GM12892 (cell line): ENCODE measurements at places on chromosomes 4 and X.
A peak's percentile ranks its signal among the peaks of the same experiment; 100 is the strongest.

DNA sequence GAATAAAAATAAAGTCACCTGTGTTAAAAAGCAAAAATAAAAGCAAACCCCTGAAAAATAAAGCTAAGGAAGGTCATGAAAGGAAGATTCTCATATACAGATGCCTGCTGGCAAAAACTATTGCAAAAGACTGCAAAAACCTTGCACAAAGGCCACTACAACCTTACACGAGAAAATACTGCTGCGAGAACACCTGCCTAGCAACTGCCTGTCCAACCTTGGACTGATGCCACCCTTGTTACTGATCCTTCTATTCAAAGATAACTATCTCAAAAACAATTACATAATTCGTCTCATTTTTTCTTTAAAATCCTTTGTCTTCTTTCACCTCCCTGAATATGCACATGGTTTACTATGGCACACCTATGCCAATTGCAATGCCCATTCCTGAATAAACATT lies 49.6 kb downstream of the SLC2A9 start:
- DNase-seq = no peak

DNA sequence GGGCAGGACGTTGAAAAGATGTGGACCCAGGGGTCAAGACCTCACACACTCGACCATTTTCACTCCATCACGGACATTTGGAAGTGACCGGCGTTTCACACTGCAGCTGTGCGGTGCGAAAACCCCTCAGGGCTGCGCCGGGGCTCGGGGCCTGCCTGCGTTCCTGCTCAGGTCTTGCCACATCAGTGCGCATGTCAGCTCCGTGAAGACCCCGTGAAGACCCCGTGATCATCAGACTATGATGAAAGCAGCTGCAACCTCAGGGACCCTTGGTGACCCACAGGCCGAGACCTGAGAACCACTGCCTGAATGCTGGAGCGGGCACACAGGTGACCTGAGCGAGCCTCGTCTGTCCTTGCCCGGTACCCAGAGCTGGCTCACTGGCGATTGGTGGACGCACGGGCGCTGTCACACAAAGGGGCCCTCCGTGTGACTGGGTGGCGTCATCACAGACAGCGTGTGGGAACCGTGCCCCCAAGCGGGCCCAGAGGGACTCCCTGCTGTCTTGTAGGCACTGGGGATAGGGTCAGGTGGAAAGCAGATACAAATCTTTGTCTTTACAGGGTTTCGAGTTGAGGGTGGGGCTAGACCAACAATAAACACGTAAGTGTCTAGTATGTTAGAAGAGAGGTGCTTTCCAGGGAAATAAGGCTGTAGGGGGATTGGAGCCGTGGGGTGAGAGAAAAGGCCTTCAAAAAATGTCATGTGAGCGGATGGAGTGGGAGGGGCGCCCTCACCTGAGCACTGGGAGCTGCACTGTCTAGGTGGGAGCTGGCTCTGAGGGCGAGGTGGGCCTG lies 12.7 kb downstream of the MSANTD1 start:
- DNase-seq = peak; percentile 25

GRCh38 chrX:108704839-108705238 lies 31.5 kb downstream of the IRS4 start:
- no peak for DNase-seq

DNA sequence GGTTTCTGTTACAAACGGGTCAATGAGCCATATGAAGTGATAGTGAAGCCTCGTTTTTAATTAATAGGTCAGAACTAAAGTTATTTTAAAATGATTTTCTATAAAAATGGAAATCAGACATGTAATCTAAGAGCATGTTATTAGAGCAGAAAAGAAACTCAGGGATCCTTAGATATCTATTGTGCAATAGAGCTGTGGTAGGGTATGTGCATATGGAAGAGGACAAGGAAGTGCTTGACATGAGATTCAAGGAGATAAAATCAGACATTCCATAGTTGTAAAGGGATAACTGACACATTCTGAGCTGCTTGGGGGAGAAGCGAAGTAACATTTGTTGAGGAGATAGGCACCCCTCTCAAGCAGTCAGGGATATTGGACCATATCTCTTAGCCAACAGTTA lies 143.0 kb downstream of the AFF2 start:
- DNase-seq = no peak

DNA sequence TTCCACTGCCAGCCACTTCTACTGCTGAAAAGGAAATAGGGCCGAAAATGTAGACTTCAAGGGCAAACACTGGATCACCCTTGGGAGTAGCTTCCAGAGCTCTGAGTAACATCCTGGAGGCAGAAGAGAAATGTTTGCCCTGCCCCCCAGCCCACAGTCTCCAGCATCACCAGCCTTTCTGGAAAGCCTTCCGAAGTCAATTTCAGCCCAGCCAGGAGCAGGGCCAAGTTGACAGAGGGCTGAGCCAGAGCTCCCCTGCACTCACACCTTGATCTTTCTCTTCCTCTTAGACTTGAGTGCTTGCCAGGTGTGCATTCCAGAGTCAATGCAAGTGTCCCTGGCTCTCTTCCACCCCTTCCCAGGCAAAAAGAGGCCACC lies 35.2 kb downstream of the SLC25A5 start:
- DNase-seq = no peak

DNA sequence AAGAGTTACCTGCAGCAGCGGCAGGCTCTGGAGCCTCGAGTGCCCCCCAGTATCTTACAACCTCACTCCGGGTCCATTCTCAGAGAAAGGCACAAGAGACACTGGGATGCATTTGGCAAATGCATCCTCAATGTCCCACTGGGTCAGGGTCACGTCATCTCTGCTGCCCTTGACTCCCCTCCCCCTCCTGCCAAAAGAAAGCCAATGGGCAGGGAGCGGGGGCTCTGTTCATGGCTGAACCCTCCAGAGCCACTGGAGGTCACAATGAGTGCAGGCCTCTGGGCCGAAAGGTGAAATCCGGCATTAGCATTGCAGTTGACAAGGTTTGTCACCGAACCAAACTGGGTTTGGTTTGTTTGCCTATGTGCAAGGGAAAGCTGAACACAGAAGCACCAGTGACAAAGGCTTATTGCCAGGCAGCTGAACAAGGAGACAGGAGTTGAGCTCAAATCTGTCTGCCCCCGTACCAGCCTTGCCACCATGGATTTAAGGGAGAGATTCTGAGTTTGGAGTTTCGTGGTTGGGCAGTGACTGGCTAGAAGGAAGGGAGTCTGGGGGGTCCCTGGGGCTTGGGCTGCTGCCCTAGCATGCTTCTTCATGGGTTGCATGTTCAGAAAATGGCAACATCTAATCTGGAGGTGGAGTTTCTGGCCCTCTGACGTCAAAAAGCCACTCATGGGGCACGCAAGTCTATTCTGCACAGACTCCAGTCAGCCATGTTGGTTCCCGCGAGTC lies 64.3 kb downstream of the HTRA3 start:
- DNase-seq = no peak

- DNase-seq = no peak
Observed at GRCh38 chr4:31787701-31788100, 1067.5 kb downstream of the PCDH7 start.

GRCh38 chr4:148831945-148832344 lies 389.7 kb upstream of the NR3C2 start:
- no peak for DNase-seq

DNA sequence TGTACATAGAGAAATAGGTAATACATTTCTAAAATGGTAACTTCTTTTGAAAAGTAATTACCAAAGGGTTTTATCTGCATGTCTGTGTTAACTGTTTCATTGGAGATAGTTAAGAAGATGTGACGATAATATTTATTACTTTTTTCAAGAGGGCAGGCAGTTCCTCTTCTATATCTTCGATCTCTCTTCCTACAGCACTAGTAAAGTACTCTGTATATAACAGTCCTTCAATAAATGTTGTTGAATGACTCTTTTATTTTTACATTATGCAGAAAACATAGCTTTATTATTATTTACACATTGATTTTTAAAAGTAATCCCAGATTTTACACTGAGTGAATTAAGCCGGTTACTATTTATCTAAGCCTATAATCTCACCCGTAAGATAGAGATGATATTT lies 51.8 kb downstream of the TMPRSS11E start:
- no peak for DNase-seq

DNA sequence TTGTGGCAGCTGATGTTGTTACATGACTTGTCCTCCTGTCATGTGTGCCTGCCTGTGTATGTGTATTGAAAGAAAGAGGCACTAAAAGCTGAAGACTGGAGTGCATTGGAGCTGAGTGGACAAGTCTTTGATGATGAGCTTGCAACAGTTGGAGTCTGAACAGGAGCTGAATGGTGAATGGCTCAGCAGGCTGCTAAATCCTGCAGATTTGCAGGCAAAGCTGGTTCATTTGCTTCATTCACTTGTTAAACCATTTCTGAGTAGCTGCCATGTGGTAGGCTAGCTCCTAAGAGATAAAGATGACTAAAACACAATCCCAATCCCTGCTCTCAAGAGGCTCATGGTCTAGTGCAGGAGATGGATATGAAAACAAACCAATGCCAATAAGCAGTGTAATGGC lies 217.3 kb downstream of the CHRDL1 start:
- no peak for DNase-seq

DNA sequence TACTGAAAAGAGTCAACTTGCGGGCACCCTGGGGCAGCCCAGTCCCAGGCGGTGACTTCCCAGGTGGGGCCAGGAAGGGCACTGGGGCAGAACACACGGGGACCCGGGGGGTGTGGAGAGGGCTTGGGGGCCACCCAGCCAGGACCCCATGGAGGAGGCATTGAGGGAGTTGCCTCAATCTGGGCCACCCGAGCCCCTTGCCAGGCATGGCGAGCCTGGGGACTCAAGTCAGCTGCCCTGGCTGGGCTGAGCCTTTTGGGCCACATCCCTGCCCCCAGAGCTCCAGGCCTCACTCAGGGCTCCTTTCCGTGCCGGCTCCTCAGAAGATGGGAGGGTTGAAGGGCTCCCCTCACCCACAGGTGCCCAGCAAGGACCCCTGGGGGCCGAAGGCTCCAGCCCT lies 6.6 kb upstream of the CPLX1 start:
- DNase-seq = no peak

DNA sequence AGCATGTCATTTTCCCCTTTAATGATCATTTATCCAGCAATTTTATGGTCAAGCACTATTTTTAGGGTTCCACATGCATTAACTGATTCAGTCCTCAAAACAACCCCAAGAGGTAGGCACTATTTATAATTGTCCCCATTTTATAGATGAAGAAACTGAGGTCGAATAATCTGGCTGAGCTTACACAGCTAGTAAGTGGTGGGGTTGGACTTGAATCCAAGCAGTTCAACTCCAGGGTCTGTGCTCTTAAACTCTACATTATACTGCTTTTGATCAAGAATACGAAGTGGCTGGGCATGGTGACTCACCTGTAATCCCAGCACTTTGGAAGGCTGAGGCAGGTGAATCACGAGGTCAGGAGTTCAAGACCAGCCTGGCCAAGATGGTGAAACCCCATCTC lies 3.2 kb upstream of the CHRNA9 start:
- DNase-seq = no peak

GRCh38 chr4:185358959-185359358 lies 36.8 kb downstream of the LRP2BP start:
- no peak for DNase-seq

- no peak for DNase-seq
Observed at GRCh38 chrX:46165411-46165810, 379.8 kb downstream of the ZNF674 start.

- DNase-seq = no peak
Observed at GRCh38 chr4:188976644-188977115, 837.4 kb downstream of the TRIML1 start.

DNA sequence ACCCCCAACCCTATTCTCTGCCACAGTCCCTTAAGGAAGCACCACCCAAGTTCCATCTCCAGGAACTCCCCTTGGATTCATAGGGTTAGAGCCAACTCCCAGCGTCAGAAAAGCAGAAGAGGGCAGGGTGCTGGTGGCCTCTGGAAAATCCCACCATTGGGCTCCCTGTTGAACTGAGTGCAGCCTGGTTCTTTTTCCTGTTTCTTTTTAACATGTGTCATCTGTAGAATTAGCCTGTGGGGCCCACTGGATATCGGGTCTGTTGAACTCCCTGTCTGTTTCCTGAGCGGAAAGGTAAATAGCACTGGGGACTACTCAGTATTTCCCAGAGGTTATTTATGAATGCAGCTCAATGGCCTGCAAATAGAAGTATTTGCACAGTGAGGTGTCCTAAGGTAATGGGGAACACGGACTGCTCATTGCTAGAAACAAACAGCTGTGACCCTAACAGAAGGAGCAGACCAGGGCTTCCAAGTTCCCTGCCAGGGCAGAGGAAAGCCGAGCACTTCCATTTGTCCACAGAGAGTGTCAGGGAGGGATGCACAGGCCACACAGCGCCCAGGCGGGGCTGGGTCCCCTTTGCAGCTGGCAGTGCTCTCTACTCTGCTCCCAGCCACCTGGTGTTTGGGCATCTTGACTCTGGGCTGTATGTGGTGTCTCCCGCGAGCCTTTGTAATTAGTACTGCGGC lies 102.6 kb downstream of the FHDC1 start:
- no peak for DNase-seq

- DNase-seq = no peak
Observed at GRCh38 chr4:6548201-6548881, 26.6 kb upstream of the MAN2B2 start.

DNA sequence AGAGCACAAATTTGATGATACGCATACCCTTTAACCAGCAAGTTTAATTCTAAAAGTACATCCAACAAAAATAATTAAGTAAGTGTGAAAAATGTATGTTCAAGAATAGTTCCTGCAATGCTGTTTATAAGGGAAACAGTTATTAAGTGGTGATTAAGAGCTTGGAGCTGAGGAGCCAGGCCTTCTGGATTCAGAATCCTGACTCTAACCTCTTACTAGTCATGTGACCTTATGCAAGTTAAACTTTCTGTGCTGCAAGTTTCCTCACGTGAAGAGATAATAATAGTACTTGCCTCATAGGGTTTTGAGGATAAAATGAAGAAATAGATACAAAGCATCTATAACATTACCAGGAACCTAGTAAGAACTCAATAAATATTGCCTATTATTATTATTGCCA lies 77.7 kb downstream of the FAM13A start:
- DNase-seq = no peak

- DNase-seq = no peak
Observed at GRCh38 chr4:35695003-35695402, 549.3 kb downstream of the ARAP2 start.

DNA sequence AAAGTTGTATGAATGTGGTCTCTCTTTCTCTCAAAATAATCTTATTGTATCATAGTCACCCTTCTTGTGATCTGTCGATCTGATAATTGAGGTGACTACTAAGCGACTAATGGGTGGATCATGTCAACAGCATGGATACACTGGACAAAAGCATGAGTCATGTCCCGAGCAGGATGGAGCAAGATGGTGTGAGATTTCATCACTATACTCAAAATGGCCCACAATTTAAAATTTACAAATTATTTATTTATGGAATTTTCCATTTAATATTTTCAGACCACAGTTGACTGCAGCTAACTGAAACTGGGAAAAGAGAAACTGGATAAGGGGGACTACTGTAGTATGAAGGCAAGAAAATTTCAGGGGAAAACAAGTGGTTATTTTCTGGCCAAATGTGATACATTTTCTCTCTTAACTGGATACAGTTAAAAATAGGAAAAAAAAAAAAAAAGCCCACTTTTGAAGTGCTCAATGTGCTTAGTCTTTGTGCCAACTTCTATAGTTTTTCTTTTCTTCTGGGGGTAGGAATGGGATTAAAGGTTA lies 25.3 kb downstream of the FAM241A start:
- DNase-seq = no peak
